ENCODE measurements at places on chromosomes 2 and 18. TPM values are rescaled to one million over a fixed set of nuclear protein-coding genes. Genes with fewer than 3 reads are reported as not detected.

DNA sequence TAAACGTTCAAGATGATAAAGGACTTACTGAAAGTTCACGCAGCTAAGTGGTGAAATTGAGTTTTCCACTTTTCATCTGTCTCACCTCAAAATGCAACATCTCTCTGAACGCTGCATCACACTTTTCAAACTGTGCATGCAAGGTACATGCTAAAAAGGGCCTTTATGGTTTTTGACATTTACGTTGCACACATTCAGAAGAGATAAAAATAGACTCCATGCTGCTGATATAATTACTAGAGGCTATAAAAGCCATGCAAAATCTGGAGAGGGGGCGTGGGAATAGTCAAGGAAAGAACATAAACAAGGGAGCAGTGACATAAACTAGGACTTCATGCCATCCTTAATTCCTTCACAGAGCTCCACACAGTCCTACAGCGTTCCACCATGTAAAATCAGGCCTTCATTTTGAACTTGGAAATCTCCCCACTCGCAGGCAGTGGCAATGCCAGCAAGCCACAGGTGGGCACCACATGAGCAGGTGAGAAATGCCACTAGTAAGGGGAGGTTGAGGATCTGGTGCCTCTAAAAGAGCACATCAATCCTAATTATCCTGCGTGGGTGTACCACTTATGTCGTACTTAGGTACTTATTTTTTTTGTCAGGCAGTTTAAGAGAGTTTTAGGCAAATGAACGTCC is 71.4 kb downstream of the ZEB2 start:
- no peak overlapping the region for H3K4me3 ChIP-seq
- no peak for DNase-seq
- no peaks in the 10 kb centered on the region for H3K27me3 ChIP-seq
- no peak overlapping the region for H3K27ac ChIP-seq
- peaks cover 16% of the 10 kb centered on the region for H3K4me1 ChIP-seq

- no peak overlapping the region for H3K27ac ChIP-seq
- H3K4me1 ChIP-seq: peaks cover 3% of the 10 kb centered on the region
- H3K4me3 ChIP-seq: no peak overlapping the region
- no peak for DNase-seq
Measured at GRCh38 chr2:17626986-17627385, 86.5 kb downstream of the VSNL1 start.

- DNase-seq: no peak
- H3K4me1 ChIP-seq: no peaks in the 10 kb centered on the region
- H3K4me3 ChIP-seq: no peak overlapping the region
- no peak overlapping the region for H3K27ac ChIP-seq
Measured at GRCh38 chr2:14297340-14297739, 335.2 kb upstream of the LRATD1 start.

GRCh38 chr2:98717621-98718020 is 13.3 kb downstream of the MGAT4A start:
- no peak overlapping the region for H3K4me3 ChIP-seq
- H3K27ac ChIP-seq: no peak overlapping the region
- H3K36me3 ChIP-seq: no peaks in the 10 kb centered on the region
- no peak for DNase-seq
- no peaks in the 10 kb centered on the region for H3K4me1 ChIP-seq

- no peaks in the 10 kb centered on the region for H3K4me1 ChIP-seq
- no peaks in the 10 kb centered on the region for H3K27me3 ChIP-seq
- DNase-seq: no peak
- H3K27ac ChIP-seq: no peak overlapping the region
- H3K4me3 ChIP-seq: no peak overlapping the region
Measured at GRCh38 chr2:192827735-192828134, 633.0 kb upstream of the TMEFF2 start.

DNA sequence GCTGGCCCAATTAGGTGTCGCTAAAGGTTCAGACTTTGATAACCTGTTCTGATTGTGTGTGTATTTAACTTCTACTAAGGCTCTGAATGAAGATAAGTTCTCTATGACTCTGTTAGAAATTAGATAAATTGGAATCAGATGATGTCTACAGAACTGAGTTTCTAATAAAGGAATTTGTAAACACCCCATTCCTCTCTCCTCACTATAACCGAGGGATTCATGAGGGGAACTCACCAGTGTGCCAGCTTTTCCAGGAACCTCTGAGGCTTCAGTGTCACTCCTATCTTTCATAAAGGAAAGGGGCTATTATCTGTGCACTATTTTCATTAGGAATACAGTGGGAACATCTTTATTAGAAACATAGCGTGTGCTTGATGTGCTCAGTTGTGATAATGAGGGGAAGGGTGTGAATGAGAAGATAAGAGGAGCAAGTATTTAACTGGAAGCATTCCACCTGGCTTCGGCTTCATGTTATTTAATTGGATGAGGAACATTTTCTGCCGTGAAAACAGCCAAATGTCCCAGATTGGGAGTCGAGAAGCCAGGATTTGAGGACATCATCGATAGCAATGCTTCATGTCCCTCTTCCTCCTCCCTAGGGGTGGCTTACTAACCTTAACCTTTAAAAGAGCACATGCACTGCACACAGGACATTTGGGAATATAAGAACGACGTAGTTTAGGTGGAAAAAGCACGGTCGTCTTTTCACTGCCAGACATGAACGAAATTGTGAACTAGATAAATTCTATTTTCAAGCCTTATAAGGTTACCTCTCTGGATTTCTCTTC is 84.8 kb upstream of the TCF4 start:
- H3K27me3 ChIP-seq: no peaks in the 10 kb centered on the region
- DNase-seq: no peak
- H3K4me3 ChIP-seq: no peak overlapping the region
- H3K4me1 ChIP-seq: peaks cover 7% of the 10 kb centered on the region
- H3K36me3 ChIP-seq: no peaks in the 10 kb centered on the region
- no peak overlapping the region for H3K27ac ChIP-seq

GRCh38 chr2:192313773-192314172 is 119.0 kb upstream of the TMEFF2 start:
- DNase-seq: no peak
- no peaks in the 10 kb centered on the region for H3K27me3 ChIP-seq
- no peaks in the 10 kb centered on the region for H3K4me1 ChIP-seq
- H3K4me3 ChIP-seq: no peak overlapping the region

- peaks cover 13% of the 10 kb centered on the region for H3K36me3 ChIP-seq
- no peak for DNase-seq
- no peak overlapping the region for H3K4me3 ChIP-seq
Measured at GRCh38 chr2:134347756-134348155, 93.9 kb downstream of the MGAT5 start.

DNA sequence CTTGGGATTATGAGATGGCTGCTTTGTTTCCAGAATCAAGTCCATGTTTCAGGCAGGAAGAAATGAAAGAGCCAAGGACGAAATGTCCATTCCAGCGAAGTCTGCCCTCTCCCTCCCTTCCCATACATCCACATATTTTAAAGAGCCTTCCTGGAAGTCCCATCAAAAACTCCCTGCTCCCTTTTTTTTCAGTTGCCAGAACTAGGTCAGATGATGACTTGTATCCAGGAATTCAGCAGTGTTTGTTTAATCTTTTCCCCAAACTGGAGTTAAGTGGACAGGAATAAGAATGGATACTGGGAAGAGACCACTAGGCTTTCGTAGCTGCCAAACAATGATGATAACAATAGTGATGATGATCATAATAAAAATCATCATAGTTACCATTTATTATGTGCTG is 198.7 kb downstream of the MEIS1 start:
- H3K27me3 ChIP-seq: no peaks in the 10 kb centered on the region
- H3K4me3 ChIP-seq: no peak overlapping the region
- DNase-seq: no peak

DNA sequence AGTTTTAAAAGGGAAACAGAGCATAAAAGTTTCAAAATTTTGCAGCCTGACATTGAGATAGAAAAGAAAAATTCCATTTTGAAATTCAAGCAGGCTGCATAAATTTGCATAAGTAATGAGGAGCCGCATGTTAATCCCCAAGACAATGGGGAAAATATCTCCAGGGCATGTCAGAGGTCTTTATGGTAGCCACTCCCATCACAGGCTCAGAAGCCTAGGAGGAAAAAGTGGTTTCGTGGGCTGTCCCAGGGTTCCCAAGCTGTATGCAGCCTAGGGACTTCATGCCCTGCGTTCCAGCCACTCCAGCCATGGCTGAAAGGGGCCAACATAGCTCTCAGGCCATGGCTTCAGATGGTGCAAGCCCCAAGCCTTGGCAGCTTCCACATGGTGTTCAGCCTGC is 108.8 kb downstream of the SLC4A10 start:
- H3K4me3 ChIP-seq: no peak overlapping the region
- H3K27me3 ChIP-seq: no peaks in the 10 kb centered on the region
- no peak for DNase-seq
- H3K36me3 ChIP-seq: no peaks in the 10 kb centered on the region
- H3K27ac ChIP-seq: no peak overlapping the region

DNA sequence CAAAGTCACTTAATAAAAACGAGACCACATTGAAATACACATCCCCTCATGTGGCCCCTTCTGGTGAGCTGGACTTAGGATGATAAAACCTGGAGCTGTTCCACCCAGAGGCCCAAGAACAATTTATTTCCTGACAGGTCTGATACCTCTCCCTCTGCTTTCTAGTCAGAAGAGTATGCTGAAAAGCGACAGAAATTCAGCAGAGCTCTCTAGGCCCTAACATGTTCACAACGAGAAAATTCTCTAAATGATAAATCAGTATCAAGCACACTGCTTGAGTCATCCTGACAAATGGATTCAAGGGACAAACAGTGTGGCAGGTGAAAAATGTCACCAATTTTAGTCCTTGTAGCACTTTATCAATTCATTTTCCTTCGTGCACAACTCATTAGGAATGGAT is 233.5 kb downstream of the PID1 start:
- H3K4me1 ChIP-seq: no peaks in the 10 kb centered on the region
- H3K27ac ChIP-seq: no peak overlapping the region
- H3K36me3 ChIP-seq: no peaks in the 10 kb centered on the region

- no peaks in the 10 kb centered on the region for H3K4me1 ChIP-seq
- no peak overlapping the region for H3K4me3 ChIP-seq
- no peak overlapping the region for H3K27ac ChIP-seq
- no peak for DNase-seq
Measured at GRCh38 chr18:12973562-12974213, 17.5 kb upstream of the CEP192 start.

DNA sequence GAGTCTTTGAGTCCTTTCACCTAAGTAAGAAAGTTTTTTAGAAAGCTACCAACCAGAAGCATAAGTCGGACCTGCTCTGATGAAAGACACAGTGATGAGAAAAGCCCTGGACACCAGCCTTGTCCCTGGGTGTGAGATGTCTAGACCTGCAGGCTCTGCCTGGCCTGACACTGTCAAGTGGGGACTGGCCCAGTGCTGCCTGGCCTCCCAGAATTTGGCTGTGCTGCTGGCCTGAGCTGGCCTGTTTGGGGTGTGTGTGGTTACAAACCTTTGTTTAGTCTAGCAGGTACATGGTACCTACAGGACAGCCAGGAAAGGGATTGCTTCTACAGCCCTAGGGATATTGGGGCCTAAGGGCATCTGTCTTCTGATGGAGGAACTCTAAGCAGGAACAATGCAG is 48.3 kb downstream of the ASB1 start:
- no peak for DNase-seq
- H3K27ac ChIP-seq: no peak overlapping the region
- H3K4me3 ChIP-seq: no peak overlapping the region
- no peaks in the 10 kb centered on the region for H3K4me1 ChIP-seq
- H3K36me3 ChIP-seq: no peaks in the 10 kb centered on the region

DNA sequence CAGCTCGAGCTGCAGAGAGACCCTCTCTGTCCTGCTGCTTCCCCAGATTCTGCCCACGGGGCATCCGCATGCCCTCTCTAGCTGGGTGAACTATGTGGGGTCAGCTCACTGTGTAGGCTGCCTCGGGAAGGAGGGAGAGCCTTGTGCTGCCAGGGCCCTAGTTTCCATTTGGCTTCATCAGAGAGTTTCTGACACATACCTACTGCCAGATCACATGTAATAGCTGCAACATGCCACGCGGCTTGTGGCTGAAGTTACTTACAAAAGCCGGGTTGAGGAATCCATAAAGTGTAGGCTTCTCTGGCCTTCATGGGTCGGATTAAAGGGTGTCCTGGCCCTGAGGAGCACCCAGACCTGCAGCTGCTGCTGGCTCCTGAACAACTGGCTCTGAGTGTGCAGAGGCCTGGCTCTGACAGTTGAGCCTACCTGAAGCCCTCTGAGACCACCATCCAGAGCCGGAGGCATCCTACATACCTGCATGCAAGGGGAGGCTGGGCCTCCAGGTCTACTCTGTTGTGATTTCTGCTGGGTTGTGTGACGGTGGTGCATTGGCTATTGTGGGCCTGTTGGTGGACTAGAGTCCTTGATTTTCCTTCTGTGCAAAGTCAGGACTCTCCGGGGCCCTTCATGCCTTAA is 130.0 kb downstream of the SH3RF3 start:
- H3K4me1 ChIP-seq: no peaks in the 10 kb centered on the region
- no peaks in the 10 kb centered on the region for H3K36me3 ChIP-seq
- H3K27me3 ChIP-seq: no peaks in the 10 kb centered on the region
- H3K27ac ChIP-seq: no peak overlapping the region

GRCh38 chr2:196372811-196373664 is 201.7 kb upstream of the STK17B start:
- H3K27me3 ChIP-seq: no peaks in the 10 kb centered on the region
- DNase-seq: no peak
- no peak overlapping the region for H3K4me3 ChIP-seq
- no peak overlapping the region for H3K27ac ChIP-seq

GRCh38 chr2:216743781-216744180 is 48.4 kb upstream of the IGFBP5 start:
- H3K36me3 ChIP-seq: no peaks in the 10 kb centered on the region
- 0 out of 2 replicates have a peak, but pooled peaks cover 12% of the 10 kb centered on the region for H3K27me3 ChIP-seq
- H3K4me1 ChIP-seq: peaks cover 10% of the 10 kb centered on the region
- DNase-seq: no peak
- H3K4me3 ChIP-seq: no peak overlapping the region

DNA sequence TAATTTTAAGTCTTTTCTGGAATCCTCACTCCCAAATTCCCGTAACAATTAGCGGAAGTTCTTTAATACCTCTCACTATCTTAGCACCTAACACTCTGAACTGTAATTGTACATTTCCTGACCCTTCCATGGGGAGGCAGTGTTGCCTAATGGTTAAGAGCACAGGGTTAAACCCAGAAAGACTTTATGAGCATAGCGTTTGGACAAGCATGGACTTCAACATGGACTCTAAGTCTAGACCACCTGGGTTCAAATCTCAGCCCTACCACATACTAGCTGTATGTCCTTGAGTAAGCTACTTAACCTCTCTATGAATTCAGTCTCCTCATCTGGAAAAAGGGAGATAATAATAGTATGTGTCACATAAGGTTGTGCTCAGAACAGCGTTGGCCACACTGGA is 13.0 kb downstream of the ANTXR1 start:
- no peaks in the 10 kb centered on the region for H3K36me3 ChIP-seq
- no peak for DNase-seq
- H3K27me3 ChIP-seq: no peaks in the 10 kb centered on the region
- no peak overlapping the region for H3K27ac ChIP-seq
- H3K4me1 ChIP-seq: peaks cover 14% of the 10 kb centered on the region

- H3K36me3 ChIP-seq: no peaks in the 10 kb centered on the region
- H3K27me3 ChIP-seq: no peaks in the 10 kb centered on the region
- H3K4me1 ChIP-seq: no peaks in the 10 kb centered on the region
Measured at GRCh38 chr2:46831051-46831868, 84.3 kb downstream of the MCFD2 start.

The AQP12A gene
- polyA plus RNA-seq: not detected

The COL6A3 gene
- polyA plus RNA-seq: 18.5 TPM

The IL36G gene
- not detected for polyA plus RNA-seq

The ALKAL2 gene
- polyA plus RNA-seq: not detected

The TOGARAM2 gene
- polyA plus RNA-seq: 0.69 TPM

The SATB2 gene
- polyA plus RNA-seq: 0.06 TPM

The PPP1R1C gene
- 0.41 TPM for polyA plus RNA-seq

The LGALSL gene
- 6.5 TPM for polyA plus RNA-seq

The LRRC30 gene
- not detected for polyA plus RNA-seq

The ANKRD62 gene
- not detected for polyA plus RNA-seq

The TUBA4A gene
- polyA plus RNA-seq: 6.2 TPM

The PECR gene
- polyA plus RNA-seq: 20.9 TPM

Measured in SK-N-SH (cell line).